ENCODE measurements at places on chromosomes 11 and 22.
A peak's percentile ranks its signal among the peaks of the same experiment; 100 is the strongest.

DNA sequence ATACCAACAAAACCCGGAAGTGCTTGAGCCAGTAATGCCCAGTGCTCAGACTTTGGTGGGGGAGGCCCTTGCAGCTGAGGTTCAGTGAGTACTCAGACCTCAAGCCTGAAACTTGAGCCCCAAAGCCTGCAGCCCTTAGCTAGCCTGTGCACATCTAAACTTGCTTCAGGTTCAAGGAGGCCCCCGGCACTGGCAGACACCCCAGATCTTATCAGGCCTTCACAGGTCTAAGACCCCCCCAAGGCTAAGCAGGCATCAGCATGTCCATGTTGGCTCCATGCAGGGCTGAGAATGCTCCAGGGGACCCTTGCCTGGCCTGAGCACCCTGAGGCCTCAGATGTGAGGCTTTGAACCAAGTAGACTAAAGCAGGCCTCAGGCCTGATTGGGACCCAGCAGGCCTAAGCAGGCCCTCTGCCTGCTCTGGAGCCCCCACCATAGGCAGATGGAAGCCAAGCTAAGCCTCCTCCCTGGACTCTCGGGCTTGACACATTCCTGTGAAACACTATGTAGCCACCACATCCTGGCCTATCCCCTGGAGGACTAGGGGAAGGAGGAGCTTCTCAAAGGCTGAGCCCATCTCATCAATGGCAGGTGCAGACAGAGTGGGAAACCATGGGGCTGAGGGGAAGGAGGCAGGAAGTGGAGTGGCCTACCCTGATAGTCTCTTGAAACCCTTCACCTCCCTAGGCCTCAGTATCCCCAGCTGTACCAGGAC, 1.2 kb upstream of the CASTOR1 start:
- peak; percentile 50 for DNase-seq

- DNase-seq: no peak
Measured at GRCh38 chr11:117302228-117302627, 11.1 kb downstream of the BACE1-AS start.

GRCh38 chr22:25987948-25988347, 181.3 kb upstream of the SEZ6L start:
- no peak for DNase-seq

GRCh38 chr11:127965939-127966668, 621.3 kb downstream of the ETS1 start:
- DNase-seq: no peak

DNA sequence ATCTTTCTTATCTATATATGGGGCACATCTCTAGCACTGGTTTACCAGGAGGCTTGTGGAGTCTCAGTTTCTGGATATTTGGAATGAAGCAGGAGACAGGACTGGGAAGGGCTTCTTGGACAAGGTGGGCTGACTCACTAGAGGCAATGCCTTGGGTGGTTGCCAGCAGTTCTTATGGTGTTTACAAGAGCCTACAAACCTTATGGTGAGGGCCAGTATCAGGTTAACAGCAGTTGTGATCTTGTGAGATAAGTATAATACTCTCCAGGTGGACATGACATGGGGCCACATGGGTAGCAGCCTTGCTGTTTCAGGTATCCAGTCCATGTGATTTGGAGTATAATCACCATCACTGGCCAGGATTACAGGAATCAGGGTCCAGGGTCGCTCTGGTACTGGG, 10.2 kb downstream of the FUT4 start:
- no peak for DNase-seq

DNA sequence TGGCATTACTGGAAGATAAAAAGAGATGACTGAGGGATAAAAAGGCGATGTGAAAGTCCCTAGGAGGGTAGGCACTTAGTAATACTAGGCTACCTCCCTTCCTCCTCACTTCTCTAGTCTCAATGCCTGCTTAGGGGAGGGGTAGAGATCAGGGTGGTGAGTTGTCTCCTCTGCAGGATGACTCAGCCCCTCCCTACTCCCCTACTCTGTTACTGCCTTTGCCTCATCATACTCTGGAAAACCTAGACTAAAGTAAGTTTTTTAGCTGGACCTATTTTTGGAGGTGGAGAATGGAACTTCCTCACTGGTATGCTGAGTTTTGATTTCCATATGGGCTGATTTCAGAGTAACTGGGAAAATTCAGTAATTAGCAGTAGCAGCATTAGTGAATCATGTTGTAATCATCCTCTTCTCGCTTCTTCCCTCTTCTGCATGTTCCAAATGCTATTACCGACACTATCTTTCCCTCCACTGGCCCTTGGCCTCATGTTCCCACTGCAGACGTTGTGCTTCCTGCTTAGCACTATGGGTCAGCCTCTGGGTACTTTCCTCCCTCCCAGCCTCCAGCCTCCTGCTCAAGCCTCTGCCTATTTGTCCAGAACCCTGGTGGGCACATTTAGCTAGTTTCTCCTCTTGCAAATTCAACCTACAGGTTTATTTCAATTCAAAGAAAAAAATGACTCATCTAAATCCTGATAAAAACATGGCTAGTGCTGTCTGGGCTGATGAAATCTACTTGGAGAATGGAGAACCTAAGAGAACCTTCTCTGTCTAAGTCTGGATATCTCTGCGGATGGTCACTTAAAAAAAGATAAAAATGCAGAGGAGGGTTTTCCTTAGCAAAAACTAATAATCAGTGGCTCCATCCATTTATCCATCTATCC, 281.7 kb downstream of the ST3GAL4 start:
- DNase-seq: no peak

DNA sequence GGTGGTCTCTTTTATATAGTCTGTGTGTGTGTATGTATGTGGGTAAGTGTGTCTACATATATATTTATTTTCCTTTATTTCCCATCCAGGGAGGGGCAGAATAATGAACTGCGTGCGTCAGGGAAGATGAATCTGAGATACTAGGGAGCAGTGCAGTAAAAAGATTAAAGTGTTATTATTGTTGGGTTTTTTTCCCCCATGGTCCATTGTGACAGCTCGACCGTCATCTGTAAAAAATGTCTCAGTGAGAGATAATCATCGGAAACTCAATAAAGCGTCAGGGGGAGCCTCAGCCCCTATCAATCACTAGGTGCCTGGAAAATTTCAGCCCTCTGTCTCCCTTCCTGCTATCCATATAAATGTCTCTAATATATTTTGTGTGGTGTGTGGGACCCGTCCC, 64.6 kb downstream of the CLPB start:
- DNase-seq: no peak

- DNase-seq: no peak
Measured at GRCh38 chr11:66363187-66363601, 8.4 kb downstream of the SLC29A2 start.

DNA sequence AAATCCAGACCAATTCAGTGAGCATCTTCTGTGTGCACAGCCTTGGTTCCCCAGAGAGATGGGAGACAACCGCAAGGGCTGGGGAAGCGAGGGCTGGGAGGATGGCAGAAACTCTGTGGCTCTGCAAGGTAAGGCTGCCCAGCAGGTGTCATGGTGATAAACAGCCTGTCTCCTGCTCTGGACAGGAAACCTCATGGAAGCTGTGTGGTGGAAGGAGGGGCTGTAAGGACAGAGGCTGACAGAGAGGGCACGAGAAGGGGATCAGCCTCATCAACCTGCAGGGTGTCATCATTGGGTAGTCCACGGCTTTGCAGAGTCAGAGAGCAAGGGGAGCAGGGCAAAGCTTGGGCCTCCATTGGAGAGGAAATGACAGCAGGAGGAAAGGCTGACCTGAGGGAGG, 138.4 kb upstream of the CADM1 start:
- DNase-seq: no peak

DNA sequence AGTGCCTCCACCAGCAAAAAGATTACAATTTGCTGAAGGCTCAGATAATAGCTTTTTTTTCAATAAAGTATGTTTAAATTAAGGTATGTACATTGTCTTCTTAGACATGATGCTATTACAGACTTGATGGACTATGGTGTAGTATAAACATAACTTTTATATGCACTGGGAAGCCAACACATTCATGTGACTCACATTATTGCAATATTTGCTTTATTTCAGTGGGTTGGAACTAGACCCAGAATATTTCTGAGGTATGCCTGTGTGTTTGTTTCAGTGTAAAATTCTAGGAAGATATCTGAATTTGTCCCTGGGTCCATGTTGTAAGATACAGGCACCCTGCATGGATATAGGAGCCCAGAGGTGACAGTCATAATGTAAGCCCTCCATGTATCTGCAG, 120.0 kb upstream of the BDNF start:
- DNase-seq: no peak

- DNase-seq: no peak
Measured at GRCh38 chr11:101346591-101346990, 217.0 kb upstream of the PGR start.

- DNase-seq: no peak
Measured at GRCh38 chr11:9973921-9974320, 310.0 kb downstream of the SWAP70 start.

DNA sequence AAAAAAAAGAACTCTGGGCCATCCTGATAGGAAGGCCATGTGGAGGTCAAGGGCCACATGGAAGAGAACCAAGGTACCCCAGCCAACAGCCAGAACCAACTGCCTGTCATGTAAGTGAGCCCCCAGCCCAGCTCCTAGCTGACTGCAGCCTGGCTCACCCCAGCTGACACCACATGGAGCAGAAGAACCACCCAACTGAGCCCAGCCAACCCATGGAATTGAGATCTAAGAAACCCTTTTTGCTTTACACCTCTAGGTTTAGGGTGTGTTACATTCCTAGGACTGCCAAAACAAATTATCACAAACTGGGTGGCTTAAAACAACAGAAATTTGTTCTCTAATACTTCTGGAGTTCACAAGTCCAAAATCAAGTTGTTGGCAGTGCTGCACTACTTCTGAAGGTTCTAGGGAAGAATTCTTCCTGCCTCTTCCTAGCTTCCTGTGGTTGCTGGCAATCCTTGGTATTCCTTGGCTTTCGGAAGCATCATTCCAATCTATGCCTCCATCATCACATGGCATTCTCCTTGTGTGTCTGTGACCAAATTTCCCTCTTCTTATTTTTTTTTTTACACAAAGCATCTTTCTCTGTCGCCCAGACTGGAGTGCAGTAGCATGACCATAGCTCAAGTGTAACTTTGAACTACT, 4.4 kb downstream of the C11orf86 start:
- no peak for DNase-seq

GRCh38 chr22:34301569-34301968, 381.3 kb upstream of the LARGE1 start:
- DNase-seq: no peak

DNA sequence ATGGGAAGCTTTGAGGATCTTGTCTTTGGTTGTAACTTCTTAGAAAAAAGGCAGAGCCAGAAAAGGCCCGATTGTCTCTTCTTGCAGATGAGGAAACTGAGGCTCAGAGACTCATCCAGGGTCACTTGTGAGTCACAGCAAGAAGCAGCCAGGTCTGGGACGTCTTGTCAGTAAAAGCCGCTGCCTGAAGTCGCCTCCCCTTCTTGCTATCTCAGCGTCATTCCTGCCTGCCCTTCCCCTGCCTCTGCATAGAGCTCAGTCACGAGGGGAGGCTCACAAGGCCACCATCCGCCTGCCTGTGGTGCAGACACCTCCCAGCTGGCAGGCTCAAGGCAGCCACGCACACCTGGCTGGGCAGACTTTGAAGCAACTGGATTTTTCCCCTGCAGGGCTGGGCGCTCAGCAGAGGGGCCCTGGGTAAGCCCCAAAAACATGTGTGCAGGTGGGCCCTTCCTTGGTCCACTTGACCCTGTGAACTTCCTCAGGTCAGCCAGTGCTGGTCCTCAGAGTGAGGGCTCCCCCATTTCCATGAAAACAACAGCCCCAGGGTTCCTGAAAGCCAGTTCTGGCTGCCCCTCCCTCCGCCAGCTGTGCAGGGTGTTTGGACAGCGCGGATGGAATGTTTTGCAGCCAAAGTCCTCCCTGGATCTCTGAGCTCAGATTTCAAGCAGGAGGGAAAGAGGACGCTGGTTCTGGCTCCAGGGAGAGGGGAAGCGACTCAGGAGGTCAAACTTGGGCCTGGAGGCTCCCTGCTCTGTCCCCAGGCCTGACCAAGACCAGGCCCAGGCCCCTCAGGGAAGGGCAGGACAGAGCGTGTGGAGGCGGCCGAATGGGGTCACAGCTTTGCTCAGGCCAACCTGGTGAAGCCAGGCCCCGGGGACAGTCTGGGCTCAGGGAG, 6.0 kb upstream of the RAB3IL1 start:
- DNase-seq: peak; percentile 94

DNA sequence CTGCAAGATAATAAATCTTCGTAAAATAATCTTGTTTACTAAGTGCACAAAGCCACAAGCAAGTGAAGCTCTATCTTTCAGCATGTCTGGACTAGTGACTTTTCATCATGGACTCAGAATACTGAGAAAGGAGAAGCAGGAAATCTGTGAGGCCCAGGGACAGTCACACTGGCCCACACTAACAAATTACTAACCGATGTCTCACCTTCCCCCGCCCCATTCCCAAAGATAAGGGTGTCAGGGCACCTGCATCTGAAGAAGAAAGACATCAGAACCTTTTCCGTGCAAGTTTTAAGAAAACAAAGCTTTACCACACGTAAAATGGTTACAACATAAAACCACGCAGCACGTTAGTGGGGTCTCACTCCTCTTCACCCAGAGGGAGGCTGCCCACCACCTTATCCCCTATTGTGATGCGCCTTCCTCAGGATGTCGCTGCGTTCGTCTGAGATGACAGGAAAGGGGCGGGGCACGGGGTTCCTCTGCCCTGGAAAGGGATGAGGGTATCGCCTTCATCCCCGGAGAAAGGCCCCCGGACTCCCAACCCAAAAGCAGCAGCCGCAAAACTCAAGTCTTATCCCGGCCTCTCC, 616 bp downstream of the BTBD10 start:
- DNase-seq: peak; percentile 68

DNA sequence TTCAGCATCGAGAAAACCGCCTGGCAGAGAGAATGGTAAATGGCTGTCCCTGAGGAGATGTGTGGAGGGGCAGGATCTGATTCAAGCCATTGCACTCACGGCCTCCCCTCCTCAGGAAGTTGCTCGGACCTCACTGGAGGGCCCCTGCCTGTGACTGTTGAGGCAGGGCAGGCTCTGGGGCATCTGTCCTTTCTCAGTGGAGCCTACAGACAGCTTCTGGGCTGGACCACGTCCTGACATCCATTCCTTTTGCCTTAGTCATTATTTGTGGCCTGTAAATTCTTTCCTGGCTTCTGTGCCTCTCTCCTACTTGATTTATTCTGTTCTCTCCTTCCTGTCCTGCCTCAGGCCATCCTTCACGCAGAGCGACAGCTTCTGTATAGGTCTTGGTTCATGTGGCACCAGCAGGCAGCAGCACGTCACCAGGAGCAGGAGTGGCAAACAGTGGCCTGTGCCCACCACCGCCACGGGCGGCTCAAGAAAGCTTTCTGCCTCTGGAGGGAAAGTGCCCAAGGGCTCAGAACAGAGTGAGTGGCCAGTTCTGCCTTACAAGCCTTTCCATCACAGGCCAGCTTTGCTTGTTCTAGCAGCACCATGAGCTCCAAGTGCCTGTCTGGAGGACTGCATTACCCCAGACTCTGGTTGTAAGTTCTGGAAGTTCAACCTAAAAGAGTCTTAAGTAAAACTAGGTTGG, 59.6 kb downstream of the PISD start:
- DNase-seq: no peak
